ENCODE measurements at places on chromosomes 7 and 10. TPM values are rescaled to one million over a fixed set of nuclear protein-coding genes. Genes with fewer than 3 reads are reported as not detected.

TMEM140 gene
- not detected for total RNA-seq

GRCh38 chr10:115950320-115950719 lies 322.7 kb downstream of the GFRA1 start:
- DNase-seq: no peak

- DNase-seq: no peak
Measured at GRCh38 chr7:109694149-109695071, 1124.7 kb downstream of the DNAJB9 start.

GRCh38 chr7:157096286-157097055 lies 42.3 kb upstream of the UBE3C start:
- no peak for DNase-seq

MCM10 gene
- total RNA-seq: 3.7 TPM

DNA sequence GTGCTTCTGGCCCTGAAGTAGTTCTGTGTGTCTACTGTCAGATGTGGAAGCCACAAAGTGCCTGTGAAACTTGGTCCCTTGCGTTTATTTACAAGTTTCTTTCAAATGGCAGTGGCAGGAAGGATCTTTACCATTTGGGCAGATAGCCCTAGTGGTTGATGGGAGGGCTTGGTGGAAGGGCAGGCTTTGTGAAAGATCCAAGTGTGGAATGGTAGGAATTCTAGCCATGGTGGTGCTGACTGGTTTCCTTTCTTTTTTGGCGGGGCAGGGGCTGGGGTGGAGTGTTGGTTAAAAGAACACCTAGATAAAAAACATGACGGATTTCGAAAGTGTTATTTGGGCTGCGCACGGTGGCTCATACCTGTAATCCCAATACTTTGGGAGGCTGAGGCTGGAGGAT lies 27.0 kb downstream of the AUTS2 start:
- DNase-seq: no peak

TBX20 gene
- total RNA-seq: not detected

PIK3AP1 gene
- total RNA-seq: 0.19 TPM

DNA sequence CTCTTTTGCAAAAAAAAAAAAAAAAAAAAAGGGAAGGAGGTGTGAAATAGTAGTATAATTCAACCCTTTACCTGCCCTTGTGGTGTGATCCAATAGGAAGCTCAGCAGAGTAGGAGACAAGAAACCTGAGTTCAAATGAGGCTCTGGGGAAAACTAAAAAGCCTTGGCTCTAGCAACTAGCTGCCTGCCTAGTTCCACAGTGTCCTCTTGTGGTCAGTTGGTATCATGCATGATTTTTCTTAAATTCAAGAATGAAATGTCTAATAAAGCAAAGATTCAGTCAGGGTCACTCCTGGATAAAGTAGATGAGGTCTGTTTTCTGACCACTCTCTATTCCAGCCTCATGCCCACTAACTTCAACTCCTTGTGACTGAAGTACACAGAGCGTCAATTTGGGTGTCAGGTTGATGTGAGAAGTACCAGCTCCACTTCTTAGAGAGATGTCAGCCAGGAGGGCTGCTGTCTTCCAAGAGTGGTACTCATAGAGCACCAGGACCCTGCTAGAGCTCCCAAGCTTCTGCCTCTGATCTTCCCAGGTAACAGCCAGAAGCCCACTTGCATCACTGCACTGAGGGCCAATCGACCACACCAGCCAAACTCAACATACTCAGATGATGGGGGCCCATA lies 10.5 kb downstream of the LSM5 start:
- no peak for DNase-seq

GRCh38 chr10:4822208-4822607 lies 3.8 kb upstream of the AKR1E2 start:
- DNase-seq: no peak

RBP3 gene
- total RNA-seq: not detected

OR2A2 gene
- not detected for total RNA-seq

MCU gene
- total RNA-seq: 31.4 TPM

DNA sequence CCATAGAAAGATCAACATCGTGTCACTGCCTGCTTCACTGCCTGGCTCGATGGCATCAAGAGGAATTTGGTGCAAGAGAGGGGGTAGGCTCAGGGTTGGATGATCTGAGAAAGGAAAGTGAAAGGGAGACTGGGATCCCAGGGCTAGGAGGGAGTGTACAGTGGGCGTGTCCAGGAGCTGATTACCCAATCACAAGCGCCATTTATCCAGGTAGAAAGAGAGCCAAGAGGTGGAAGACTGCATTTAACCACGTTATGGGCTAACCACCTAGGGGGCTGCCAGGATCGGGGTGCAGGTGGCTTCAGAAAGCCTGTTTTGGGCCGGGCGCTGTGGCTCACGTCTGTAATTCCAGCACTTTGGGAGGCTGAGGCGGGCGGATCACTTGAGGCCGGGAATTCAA lies 10.3 kb downstream of the PODXL start:
- no peak for DNase-seq

GRCh38 chr10:87706731-87707130 lies 47.1 kb downstream of the PAPSS2 start:
- no peak for DNase-seq
